DND-41 (cell line): ENCODE measurements at places on chromosomes 1 and 21.
A peak's percentile ranks its signal among the peaks of the same experiment; 100 is the strongest.

- no peak for DNase-seq
Measured at GRCh38 chr1:202809597-202810159, 1.1 kb upstream of the PCAT6 start.

- DNase-seq, result no peak
Measured at GRCh38 chr1:156703741-156704140, 1.6 kb downstream of the CRABP2 start.

- DNase-seq, result no peak
Measured at GRCh38 chr21:46062471-46063211, 35.3 kb upstream of the COL6A2 start.

GRCh38 chr1:65764052-65764451, 28.6 kb upstream of the PDE4B start:
- DNase-seq, result no peak

GRCh38 chr1:245298781-245299180, 144.0 kb downstream of the KIF26B start:
- no peak for DNase-seq

DNA sequence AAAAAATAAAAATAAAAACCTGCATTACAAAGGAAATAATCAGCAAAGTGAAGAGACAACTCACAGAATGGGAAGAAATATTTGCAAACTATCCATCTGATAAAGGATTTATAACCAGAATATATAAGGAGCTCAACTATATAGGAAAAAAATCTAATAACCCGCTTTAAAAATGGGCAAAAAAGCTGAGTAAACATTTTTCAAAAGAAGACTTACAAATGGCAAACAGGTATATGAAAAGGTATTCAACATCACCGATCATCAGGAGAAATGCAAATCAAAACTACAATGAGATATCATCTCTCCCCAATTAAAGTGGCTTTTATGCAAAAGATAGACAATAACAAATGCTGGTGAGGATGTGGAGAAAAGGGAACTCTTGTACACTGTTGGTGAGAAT, 3.8 kb upstream of the GNG5 start:
- DNase-seq, result no peak

- peak; percentile 30 for DNase-seq
Measured at GRCh38 chr1:37177230-37177864, 143.0 kb upstream of the GRIK3 start.
